ENCODE measurements at places on chromosomes 13 and 19.

DNA sequence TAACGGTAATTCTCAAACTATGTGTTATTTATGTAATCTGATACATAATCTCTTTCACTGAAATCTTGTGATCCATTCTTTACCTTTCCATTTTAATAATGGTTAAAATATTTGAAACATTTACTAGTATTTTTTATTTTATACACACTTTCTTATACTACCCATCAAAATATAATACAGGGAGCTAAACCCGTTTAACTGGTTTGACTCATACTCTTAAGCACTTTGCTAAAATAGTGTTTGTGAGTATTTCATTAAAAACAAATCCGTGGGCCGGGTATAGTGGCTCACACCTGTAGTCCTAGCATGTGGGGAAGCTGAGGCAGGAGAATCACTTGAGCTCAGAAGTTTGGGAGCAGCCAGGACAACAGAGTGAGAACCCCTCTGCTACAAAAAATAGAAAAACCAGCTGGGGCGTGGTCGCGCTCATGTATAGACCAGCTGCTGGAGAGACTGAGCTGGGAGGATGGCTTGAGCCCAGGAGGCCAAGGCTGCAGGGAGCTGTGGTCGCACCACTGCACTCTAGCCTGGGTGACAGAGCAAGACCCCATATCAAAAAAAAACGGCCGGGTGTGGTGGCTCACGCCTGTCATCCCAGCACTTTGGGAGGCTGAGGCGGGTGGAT lies 43.8 kb upstream of the DCUN1D2 start:
- DNase-seq: no peak

GRCh38 chr19:17576758-17577456 lies 21.5 kb downstream of the COLGALT1 start:
- no peak for DNase-seq

DNA sequence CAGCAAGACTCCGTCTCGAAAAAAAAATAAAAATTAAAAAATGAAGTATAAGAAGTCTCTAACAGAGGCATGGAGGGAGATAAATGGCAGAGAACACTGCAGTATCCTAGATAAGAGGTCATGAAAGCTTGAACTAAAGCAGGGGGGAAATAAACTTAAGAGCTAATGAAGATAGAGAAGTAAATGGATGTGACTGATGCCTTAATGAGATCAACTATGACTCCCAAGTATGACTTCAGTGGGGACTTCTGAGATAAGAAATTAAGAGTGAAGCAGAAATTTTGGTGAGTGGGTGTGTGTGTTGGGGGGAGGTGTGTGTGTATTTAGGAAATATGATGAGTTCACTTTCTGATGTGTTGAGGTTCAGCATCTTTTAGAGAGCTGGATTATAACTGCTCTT lies 55.1 kb downstream of the DIAPH3 start:
- no peak for DNase-seq

- no peak for DNase-seq
These were observed 21.1 kb upstream of the CEACAM21 start for GRCh38 chr19:41554907-41555306.

GRCh38 chr13:31385540-31385939 lies 185.8 kb downstream of the B3GLCT start:
- DNase-seq: no peak

- peak; percentile 35 for DNase-seq
These were observed 26.4 kb upstream of the TPTE2 start for GRCh38 chr13:19587635-19588300.

GRCh38 chr19:6417713-6418561 lies 6.7 kb downstream of the KHSRP start:
- no peak for DNase-seq

- no peak for DNase-seq
These were observed 27.7 kb upstream of the FAM216B start for GRCh38 chr13:42753697-42754096.

DNA sequence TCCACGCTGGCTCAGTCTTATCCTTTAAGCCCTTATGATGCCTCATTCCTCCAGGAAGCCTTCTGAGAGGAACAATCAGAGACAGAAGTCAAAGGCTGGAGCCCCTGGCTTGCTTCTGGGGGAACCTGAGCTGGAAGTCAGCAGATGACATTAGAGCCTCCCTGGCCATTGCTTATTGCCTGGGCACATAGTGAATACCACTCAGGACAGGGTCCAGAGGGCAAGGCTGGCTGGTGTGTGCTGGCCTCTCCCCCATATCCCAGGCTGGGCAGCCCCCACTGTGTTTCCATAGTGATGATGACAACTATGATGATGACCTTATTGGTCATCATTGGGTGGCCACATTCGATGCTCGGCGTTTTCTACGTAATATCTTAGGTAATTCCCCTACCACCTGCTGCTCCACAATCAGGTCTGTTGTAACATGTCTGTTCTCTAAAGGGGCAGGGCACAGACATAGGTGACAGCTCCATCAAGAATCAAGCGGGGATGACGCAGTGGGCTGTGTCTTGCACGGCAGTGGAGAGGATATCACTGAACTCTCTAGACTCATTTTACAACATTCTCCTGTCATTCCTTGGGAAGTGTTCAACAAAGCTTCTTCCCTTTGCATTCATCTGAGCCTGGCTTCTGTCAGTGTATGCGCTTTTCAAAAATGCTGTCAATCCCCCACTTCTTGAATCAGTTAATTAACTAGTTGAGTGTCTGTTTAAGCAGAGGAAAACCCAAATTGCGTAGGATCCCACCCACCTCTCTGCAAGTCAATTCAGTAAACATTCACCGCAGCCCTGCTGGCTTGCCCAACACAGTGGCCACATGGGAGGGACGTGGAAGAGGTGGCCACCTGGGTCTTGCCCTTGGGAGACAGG lies 89.4 kb upstream of the TSHZ3 start:
- no peak for DNase-seq

DNA sequence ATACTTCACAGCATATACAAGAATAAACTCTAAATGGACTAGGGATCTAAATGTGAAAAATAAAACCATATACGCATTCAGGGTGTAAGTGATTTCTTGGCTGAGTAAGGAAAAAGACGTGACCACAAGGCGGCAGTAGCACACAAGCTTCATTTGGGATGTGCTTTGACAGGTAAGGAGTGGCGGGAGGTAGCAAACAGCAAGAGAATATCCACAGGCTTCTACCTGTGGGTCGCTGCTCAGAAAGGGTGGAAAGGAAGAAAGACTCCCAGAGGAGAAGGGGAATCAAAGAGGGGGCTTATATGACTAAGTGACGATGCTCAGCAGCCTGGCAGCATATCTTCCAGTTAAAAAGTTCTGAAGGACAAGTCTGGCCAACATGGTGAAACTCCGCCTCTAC lies 2.5 kb upstream of the ZNF121 start:
- DNase-seq: peak; percentile 71

- DNase-seq: no peak
These were observed 21.8 kb downstream of the HCN2 start for GRCh38 chr19:611481-611868.

- DNase-seq: no peak
These were observed 10.1 kb upstream of the SHISA2 start for GRCh38 chr13:26061947-26062346.

- no peak for DNase-seq
These were observed 27.7 kb downstream of the MAP2K2 start for GRCh38 chr19:4096049-4096892.

DNA sequence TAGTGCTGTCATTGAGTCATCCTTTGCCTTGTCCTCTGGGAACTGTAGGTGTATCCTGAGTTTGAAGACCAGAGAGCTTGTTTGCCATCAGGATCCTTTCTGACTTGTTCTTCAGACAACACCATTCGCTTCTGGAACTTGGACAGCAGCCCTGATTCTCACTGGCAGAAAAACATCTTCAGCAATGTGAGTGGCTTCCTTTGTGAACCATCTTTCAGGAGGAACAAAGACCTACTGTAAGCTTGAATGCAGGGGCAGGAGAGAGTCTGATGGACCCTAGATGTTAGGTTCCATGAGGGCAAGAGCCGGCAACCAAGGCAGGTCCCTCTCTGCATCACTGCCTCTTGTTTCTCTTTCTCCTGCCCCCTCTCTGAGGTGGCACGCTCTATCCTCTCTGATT lies 26.7 kb downstream of the WDR62 start:
- no peak for DNase-seq

DNA sequence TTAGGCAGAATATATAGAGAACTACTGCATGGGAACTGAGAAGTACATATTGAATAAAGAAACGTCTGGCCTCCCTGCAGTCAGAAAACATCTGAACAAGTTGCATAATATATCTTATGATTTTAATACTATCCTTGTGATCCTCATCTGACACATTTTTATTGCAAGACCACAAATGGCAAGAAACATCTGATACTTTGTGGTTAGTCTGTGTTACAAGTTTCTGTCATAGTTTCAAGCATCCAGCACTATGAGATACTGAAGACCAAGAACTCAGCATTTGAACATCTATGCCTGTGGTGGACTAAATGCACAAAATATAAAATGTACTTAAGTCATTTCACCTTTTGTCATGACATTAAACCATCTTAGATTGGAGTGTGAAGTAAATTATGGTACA lies 1175.8 kb upstream of the MIR17HG start:
- DNase-seq: no peak

DNA sequence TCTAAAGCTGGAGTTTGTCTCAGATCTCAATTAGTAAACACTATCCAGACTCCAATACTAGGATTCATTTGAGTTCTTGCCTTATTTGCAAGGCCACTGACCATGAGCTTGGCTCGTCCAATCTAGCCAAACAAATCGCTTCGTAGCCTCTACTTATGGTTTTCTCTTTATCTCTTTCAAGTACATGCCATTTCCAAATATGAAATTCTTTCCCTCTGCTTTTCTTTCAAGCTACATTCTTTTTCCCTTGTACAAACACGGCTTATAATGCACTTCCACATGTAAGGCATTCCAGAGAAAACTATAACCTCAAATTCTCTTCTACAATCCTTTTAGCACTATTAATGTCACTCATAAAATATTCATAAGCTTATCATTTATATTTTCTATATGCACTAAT lies 10.9 kb upstream of the N4BP2L1 start:
- no peak for DNase-seq

DNA sequence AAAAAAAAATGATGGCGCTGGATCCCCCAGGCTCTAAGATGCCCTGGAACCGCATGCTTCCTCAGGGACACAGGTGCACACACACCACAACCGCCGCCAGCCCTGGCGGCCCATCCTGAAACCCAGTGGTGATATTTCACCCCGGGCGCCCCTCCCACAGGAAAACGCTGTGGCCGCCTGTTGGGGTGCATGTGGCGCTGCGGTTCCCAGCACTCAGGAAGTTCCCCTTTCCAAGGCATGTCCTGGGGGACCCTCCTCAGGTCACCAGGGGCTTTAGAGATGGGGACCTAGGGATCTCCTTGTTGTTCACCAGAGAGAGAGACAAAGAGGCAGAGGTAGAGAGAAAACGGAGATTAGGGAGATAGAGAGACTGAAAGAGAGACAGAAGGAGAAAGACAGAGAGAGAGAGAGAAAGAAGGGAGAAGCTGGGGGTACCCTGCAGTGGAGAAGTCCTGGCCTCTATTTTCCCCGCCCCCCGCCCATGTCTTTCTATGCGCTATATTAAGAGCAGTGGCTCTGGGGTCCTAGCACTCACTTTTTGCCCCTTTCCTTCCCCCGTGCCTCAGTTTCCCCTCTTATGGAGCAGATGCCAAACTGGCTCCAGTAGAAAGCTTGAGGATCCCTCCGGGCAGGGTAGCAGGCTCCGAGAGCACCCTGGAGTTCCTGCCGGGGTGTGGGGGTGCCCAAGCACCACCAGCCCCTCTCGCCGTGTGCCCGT lies 2.3 kb downstream of the ADGRE2 start:
- no peak for DNase-seq

- DNase-seq: peak; percentile 18
These were observed 12.9 kb downstream of the NHLRC3 start for GRCh38 chr13:39051157-39051556.

DNA sequence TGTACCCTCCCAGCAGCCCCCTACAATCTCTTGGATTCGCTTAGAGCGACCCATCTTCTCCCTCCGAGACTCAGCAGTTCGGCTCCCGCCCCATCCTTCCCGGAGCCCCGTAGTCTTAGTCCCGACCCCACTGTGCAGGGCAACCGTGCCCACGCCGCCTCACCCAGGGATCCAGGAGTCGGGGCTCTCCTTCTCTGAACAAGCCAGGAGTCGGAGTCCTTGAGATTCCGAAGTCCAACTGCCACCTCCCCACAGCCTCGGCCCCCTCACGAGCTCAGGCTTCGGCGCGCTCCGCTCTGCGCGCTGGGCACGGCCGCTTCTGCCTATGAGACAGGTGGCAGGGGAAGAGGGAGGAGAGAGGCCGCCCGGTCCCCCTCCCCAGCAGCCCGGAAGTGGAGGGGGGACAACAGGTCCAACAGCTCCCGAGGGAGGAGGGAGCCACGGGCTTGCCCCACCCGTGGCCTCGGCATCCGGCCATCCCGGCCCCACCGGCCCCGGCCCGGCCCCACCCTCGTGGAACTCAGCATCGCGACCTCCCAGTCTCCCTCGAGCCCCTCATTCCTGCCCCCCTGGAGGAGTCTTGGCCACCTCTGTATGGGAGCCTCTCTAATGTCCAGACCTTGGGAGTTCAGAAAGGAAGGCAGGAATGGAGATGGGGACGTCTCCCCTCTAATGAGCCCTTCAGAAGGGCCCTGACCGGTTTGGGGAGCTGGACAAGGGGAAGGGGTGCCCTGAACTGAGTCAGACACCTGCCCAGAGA lies at the start of gene PHLDB3:
Gene PHLDB3 (minus strand): TSS at position 321 of the 760 bp plus-strand sequence. CDS start 628 bp downstream, outside the sequence.
- DNase-seq: peak; percentile 7

- DNase-seq: no peak
These were observed 50.4 kb downstream of the GPR12 start for GRCh38 chr13:26710166-26710565.

DNA sequence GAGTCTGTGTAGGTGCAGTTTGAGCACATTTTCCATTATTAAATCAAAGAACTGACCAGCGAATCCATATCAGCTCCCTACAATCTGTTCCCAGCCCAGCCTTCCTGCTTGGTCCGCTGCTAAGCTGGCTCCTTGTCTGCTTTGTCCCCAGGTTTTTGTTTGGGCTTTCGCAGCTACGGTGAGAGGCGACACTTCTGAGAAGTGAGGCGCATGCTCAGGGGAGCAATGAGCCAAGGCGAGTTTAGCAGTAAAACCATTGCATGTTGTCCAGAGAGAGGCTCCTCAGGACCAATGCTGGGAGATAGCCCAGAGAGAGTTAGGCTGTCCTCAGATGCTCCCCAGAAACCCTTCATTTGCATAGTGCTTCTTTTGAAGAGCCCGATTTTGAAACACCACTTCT lies 162.0 kb downstream of the ITGBL1 start:
- no peak for DNase-seq

DNA sequence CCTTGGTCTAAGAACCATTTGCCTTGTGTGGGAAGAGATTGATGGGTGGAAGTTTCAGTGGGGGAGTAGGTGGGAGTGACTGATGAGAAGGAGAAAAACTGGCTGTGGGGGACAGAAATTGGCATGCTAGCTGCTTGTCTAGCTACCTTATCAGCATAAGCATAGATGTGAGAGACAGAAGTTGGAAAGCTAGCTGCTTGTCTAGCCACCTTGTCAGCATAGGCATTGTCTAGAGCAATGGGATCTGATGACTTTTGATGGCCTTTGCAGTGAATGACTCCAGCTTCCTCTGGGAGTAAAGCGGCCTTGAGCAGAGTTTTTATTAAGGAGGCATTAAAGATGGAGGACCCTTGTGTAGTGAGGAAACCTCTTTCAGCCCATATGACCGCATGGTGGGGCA lies 9.9 kb upstream of the NCR1 start:
- DNase-seq: no peak

GRCh38 chr13:43865892-43866291 lies 13.6 kb downstream of the CCDC122 start:
- DNase-seq: no peak

GRCh38 chr19:50639121-50640112 lies at the start of gene SYT3:
TSS of gene SYT3 (minus strand) at chr19:50639881. CDS start at chr19:50637411, 2,470 bp downstream.
- DNase-seq: peak; percentile 15
